GDM1 (cell line): ENCODE measurements at places on chromosomes 12 and 14.
A peak's percentile ranks its signal among the peaks of the same experiment; 100 is the strongest.

GRCh38 chr12:99915251-99916082, 69.3 kb downstream of the ANKS1B start:
- no peak for DNase-seq

GRCh38 chr12:109871668-109872314, 8.6 kb downstream of the GLTP start:
- no peak for DNase-seq

GRCh38 chr14:30808576-30808975, 65.8 kb upstream of the COCH start:
- DNase-seq = no peak

DNA sequence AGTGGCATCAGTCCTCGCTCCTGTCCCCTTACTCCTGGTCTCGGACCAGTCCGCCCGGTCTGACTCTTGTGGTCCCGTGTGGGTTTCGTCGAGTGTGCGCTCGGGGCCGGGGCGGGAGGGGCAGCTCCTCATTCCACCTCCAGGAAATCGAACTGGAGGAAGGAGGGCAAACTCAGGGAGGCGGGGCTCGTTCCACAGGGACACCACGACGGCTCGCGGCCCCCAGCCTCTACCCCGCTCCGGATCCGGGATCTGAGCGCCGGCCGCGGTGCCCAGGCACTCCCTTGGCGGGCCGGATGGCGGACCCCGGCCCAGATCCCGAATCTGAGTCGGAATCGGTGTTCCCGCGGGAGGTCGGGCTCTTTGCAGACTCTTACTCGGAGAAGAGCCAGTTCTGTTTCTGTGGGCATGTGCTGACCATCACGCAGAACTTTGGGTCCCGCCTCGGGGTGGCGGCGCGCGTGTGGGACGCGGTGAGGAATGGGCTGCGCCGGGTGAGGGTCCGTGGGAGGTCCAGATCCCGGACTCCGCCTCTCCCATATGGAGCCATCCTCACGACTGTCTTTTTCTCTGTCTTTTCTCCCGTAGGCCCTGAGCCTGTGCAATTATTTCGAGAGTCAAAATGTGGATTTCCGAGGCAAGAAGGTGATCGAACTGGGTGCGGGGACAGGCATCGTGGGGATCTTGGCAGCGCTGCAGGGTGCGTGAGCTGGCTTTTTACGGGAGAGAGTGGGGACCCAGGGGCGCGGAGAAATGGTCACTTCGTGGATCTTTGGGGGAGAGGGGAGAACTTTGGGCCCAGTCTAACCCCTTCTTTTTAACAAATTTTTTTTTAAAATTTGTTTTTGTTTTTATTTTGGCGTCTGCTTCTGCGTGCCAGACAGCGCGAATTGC, at the start of gene EEF1AKMT3:
TSS of gene EEF1AKMT3 (plus strand) at position 186 of the 894 bp plus-strand sequence. CDS start at position 297, 111 bp downstream.
- no peak for DNase-seq

DNA sequence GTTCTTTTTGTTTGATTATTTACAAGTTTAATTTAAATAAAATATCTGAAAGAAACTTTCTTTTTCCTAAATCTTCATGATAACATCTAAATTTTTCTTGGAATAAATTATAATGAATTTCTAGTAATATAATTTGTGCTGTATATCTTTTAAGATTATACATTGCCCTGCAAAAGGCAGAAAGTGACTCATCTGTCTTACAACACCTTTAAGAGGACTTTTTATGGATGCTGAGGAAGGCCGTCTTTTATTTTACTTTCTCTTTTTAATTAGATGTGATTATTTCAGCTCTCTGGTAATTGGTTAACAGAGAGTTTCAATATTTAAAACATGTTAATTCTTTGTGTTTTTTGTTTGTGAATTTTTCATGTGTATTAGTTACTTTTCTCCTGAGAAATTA, 598.4 kb downstream of the RPL10L start:
- no peak for DNase-seq

- peak; percentile 12 for DNase-seq
These were observed 8.0 kb upstream of the CERS5 start for GRCh38 chr12:50174971-50175715.

DNA sequence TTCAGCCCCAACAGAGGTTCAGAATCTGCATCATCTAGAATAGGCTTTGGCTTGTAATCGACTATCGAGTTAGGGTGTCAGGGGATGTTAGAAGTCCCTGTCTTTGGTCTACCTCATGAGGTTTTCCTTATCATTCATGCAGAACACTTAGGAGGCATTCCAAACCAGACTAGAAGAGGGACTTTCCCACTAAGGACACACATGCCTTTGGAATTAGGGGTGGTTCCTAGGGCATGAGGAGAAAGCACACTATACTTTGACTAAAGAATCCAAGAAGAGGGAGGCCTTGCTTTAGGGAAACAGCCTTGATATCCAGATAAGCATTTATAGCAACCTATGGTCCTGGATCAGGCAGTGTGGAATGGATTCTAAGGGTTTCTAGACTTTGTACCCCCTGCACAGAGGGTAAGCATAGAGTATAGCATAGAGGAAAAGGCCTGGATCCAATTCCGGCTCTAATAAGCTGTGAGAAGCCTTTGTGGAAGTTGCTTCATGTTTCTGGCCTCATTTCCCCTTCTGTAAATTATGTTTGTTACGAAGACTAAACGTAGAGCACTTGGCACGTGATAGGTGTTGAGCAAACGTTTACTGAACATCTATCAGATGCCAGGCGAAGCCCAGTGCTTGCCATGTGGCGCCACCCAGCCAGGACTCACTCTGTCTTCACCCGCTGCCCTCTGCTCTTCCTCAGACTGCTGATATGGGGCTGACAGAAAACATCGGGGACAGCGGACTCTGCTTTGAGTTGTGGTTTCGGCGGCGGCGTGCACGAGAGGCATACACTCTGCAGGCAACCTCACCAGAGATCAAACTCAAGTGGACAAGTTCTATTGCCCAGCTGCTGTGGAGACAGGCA, 13.2 kb downstream of the ZNF219 start:
- no peak for DNase-seq

DNA sequence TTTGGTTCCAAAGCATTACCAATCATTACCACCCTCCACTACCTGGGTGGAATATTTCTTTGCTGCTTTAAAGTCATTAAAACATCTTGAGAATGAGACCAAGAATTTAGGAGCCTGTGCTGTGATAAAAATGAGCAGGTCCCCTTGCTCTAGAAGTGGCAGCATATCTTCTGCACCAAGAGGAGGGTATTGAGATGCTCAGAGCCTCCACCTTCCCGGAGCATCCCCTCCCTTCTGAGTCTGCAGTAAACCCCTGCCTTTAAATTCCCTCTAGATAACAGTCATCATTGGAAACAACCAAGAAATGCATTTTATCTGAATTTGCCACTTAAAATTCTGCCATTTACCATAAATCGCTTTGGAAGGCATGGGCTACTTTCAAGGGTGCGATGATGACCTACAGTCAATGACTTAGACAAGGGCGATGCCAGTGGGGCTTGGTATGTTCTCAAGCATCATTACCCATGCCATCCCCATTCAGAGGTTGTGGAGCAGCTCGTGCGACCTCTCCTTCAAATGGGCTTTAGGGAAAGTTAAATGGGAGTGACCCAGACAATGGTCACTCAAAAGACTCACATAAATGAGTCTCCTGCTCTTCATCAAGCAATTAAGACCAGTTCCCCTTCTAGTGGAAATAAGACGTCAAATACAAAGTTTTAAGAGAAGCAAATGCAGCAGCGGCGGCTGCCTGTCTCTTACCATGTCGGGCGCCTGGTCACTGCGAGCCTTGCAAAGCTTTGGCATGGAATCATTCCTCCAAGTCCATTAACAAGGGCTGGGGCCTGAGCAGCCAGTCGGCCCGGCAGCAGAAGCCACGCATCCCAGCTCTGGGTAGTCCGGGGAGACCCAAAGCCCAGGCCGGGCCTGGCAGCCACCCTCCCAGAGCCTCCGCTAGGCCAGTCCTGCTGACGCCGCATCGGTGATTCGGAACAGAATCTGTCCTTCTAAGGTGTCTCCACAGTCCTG, 334.5 kb downstream of the TMEM121 start:
- no peak for DNase-seq

- DNase-seq = no peak
These were observed 214.8 kb downstream of the DPF3 start for GRCh38 chr14:72679141-72679535.

- DNase-seq = no peak
These were observed 12.9 kb downstream of the BRAP start for GRCh38 chr12:111672822-111673381.

DNA sequence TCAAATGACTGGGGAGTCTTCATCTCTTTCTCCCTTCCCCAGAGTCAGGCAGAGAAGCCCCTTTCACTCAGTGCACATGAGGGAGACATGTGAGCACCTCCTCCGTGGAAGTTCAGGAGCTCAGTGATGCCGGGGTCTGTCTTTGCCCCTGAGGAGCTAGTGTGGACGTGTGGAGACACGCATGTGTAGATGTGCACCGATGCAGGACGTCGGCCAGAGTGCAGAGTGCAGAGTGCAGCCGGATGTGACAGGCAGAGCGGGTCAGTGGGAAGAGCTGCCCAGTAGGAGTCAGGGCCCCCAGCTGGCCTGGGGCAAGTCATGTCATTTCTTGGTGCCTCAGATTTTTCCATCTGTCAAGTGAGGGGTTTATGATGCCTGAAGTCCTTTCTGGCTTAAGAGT, 20.7 kb downstream of the TSPAN9 start:
- DNase-seq = no peak

GRCh38 chr14:76537906-76538647, 162.1 kb downstream of the ESRRB start:
- no peak for DNase-seq

- DNase-seq = no peak
These were observed 169.5 kb downstream of the CHST11 start for GRCh38 chr12:104626069-104626837.

DNA sequence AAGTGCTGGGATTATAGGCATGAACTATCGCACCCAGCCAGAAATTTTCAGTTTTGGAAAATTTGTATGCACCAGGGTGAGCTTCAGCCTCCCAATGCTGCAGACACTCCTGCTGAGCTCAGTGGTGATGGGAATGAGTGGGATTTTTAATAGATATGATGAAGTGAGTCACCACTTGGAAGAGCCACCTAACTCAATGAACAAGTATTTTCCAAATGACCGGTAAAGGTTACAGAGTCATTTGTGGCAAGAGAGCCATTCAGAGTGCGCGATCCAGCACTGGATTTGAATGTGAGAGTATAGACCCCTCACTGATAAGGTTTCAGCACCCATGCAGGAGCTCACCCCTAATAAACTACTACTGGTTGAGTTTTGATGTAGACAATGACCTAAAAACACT, 100.7 kb downstream of the PPP2R5C start:
- no peak for DNase-seq

GRCh38 chr12:12891080-12891880, at the start of gene GPRC5A:
TSS of gene GPRC5A (plus strand) at chr12:12891562. CDS start at chr12:12908250, 16,688 bp downstream.
- no peak for DNase-seq

- no peak for DNase-seq
These were observed 1988.8 kb upstream of the FLRT2 start for GRCh38 chr14:83541147-83541546.

- peak; percentile 23 for DNase-seq
These were observed 5.1 kb downstream of the PAPLN start for GRCh38 chr14:73242357-73242901.

DNA sequence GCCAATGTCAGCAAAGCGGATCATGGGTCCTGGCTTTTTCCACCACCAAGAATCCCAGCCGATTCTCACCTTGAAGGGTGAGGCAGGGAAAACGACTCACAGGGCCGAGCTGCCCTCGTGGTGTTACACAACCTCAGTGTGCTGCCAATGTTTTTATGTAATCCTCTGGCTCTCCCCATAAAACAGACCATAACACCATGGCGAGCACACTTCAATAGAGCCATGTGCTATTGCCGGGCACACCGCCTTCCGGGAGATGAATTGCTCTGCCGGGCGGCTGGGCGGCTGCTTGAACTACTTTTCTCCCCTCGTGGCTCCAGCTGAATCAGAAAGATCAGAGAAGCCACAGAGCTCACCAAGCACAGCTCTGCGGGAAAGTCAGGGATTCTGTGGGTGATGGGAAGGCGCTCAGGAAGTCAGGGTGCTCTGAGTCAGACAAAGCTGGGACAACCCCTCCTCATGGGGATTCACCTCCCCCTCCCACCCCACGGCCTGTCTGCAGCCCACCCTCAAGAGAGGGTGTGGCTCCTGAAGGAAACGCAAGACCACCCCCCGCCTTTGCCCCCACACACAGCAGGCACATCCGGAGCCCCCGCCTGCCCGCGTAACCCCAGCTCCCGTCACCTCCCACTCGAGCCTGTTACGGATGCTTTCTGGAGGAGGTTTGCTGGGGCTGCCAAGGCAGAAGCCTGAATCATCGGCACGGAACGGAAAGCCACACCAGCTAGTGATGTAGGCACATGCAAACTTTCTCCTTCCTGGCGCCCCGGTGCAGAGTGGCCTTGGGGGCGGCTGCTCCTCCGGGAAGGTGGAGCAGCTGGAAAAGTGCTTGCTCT, 1.8 kb downstream of the GALNT9 start:
- DNase-seq = peak; percentile 66

DNA sequence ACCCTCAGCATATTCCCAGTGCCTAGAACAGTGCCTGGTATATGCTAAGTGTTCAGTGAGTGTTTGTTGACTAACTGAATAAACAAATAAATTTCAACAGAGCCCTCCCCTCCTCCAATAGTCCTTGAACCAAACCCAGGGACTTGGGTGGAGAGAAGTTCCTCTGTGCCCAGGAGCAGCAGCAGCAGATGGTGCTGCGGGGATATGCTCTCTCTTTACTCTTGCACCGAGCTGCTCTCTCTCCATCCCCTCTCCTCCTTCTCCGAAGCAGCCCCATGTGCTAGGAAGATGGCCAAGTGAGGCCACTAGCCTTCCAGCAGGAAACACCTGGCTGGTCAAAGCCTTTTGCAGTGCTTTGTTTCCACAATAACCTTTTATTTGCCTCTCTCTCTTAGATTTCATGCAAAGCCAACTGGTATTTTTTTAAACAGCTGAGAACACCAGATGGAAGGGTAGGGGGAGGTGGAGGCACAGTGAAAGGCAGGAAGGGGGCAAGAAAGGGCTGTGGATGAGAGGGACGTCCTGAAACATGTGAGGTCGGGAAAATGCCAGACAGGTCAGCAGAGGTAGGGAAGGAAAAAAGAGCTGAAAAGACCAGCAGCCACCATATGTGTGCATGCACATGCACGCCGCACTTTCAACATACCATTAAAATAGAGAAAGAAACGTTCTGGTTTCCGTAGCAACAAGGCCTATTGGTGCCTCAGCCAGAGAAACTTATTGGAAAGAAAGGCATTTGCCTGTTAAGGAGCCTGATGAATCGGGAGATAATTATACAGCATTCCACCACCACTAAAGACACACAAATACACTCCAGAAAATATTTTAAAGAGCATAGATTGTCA, 78.9 kb downstream of the EMP1 start:
- no peak for DNase-seq

- no peak for DNase-seq
These were observed 256.9 kb downstream of the ZFP36L1 start for GRCh38 chr14:68536018-68536410.
